Amygdala (tissue), 56 donors: ENCODE measurements at places on chromosomes 6 and 20.

DNA sequence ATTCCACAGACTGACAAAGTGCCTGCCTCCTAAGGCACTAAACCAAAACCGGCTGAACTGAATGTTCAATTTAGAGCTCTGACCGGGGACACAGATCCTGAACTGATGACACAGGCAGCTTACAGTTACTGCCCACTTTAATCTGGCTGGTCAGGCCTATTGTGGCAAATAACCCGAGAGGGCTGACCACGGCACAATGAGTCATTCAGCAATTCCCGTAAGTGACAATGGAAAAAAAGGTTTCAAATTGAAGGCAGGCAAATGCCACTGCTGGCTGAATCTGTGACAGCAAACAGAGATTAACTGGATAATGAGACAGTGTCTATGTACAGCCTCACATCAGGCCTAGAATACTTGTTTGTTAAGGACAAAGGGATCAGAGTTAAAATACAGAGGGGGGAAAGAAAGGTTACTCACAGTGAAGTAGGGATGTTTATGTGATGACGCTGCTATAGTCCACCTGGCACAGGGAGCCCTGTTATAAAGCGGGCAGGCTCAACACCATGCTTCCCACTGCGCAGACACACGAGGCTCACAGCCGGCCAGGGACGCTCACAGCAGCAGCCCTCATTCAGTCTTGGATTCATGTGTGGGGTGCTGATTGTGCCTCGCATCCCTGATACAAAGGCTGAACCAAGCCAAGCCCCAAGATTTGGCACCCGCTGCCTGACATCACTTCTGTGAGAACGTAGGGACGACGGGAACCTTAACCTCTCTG lies 54.4 kb downstream of the RTN4IP1 start:
- DNase-seq: peak; percentile 41

DNA sequence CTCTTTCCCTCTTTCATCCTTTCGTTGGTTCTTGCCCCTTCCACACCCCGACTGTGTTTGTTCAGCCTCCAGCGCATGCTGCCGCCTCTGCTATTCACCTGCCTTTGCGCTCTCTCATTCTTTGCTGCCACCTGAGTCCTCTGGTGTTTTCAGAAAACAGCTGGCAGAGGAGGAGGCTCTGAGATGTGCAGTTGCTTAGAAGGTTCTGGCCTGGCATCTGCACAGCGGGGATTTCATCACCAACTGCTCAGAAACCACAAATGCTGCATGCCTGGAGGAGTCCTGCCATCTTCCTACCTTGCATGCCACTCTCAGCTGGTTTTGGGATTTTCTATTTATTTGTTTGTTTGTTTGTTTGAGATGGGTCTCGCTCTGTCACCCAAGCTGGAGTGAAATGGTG lies 39.2 kb upstream of the CLDN20 start:
- DNase-seq: no peak

DNA sequence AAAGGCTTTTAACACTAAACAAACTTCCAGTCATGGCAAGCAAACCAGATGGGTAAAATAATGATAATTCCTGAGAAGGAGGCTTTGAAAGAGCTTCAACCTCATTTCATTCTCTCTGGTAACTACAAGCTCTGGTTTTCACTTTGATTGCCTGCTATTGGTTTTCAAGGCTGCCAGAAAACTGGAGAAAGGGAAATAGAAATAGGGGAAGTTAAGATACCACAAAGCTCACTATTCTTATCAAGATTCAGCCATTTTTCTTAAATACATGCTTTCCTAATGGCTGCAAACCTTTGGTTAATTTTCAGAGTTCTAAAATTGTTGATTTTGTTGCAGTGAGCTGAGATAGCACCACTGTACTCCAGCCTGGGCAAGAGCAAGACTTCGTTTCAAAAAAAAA lies 42.5 kb upstream of the NELFCD start:
- DNase-seq: no peak

DNA sequence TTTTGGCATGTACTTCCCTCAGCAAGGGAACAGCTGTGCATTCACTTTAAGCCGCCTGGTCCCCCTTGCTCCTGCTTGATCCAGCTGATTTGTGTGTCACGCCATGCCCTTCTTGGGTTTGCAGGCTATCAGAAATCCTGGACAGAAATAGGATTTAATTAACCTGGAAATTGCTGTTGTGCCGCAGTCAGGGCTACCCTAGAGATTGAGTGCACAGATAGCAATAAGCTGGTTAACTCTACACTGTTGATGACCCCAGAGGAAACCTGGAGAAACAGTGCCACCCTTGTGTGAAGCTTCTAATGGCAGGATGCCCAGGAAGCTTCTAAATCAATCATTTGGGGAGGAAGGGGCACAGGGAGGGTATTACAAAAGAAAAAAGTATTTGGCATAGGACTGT lies 199.0 kb downstream of the JARID2 start:
- no peak for DNase-seq

GRCh38 chr6:167005350-167006159 lies 6.4 kb downstream of the CEP43 start:
- no peak for DNase-seq

GRCh38 chr20:19564261-19564660 lies 193.8 kb upstream of the RIN2 start:
- no peak for DNase-seq

DNA sequence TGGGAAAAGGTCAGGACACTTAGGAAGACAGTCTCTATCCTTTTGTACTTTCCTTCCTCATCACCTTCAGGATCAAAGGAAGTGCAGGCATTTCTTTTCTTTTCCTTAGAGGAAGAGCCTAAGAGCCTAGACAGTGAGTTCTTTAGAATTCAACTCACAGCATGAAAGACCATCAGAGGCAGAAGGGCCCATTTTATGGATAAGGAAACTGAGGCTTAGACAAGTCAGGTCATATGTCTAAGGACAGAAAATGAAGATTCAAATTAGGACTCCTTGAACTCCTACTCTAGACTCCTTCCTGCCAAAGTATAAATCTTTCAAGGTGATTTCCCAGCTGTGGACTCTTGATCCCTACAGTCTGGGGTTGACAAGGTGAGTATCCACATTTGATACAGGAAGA lies 20.8 kb downstream of the SLC12A5 start:
- no peak for DNase-seq
